ENCODE measurements at places on chromosomes 3 and 15. TPM values are rescaled to one million over a fixed set of nuclear protein-coding genes. Genes with fewer than 3 reads are reported as not detected.

Gene GOLGA6L7
- polyA plus RNA-seq: not detected

Gene TRAT1
- polyA plus RNA-seq: not detected

DNA sequence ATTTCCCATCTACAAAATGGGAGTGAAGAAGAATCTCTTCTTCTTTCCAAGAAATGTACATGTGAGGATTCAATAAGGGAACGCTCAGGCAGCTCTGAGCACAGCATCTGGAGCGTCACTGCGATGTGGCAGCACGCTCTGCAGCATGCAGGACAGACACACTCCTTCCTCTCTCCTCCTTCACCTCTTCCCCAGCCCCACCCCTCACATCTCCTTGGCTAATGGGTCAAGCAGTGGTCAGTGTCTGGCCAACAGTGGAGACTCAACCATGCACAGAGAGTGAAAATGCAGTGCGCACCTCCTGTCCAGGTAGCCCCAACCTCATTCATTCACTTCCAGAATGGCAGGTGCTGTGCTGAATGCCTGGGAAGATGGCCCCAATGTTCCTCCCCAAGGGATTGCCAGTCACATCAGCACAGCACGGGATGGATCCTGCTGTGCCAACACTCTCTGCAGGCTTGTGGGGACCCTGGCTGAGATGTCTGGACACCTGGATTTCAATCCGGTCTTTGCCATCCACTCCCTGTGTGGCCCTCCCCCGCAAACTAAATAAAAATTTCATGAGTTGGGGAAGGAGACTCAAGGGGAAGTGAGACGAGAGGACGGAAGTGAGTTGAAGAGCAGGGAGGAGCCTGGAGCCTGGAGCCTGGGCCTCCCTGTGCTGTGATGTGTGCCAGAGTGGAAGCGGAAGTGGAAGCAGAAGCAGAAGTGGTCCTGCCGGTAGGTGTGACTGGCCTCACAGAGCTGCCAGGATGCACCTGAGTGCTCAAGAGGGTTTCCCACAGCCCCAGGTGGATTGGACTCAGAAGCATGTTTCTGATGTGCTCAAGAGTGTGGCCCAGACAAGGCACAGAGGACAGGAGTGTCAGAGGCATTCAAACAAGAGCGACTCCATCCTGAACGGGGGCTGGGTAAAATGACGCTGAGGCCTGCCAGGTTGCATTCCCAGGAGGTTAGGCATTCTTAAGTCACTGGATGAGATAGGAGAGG lies 163.9 kb downstream of the SMAD6 start:
- peaks cover 8% of the 10 kb centered on the region for H3K4me1 ChIP-seq
- H3K36me3 ChIP-seq: no peaks in the 10 kb centered on the region
- H3K27me3 ChIP-seq: no peaks in the 10 kb centered on the region
- DNase-seq: no peak
- H3K27ac ChIP-seq: no peak overlapping the region

DNA sequence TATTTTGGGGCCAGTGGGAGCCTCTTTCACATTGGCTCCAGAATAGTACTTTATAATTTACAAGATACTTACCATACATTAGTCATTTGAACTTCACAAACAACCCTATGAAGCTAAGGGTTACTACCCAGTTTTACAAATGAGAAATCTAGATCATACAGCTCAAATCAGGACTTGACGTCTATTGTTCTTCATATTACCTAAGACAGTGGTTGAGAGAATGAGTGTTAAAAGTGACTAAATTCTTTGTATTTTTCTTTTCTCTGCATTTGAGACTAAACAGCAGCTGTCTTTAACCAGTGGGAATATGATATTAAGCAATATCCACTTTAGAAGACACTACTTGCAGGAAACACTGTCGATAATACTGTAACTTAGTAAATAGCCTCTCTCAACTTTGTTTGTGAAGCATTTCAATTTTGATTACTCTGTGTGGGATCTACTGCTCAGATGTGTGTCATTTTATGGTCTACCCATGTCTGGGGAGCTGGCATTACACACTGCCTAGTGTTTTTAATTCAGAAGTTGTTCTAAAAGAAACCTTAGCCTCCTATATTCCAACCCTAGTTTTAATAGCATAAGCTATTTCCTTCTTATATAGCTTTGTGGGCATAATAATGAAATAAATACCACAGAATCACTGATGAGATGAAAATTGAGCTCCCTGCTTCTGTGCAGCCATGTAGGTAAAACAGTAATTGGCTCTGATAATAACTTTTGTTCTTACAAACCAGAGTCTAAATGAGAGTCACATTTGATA lies 45.9 kb downstream of the IQCH start:
- no peak for DNase-seq
- H3K4me1 ChIP-seq: no peaks in the 10 kb centered on the region
- no peak overlapping the region for H3K4me3 ChIP-seq
- no peak overlapping the region for H3K27ac ChIP-seq

Gene HTR3D
- polyA plus RNA-seq: not detected

DNA sequence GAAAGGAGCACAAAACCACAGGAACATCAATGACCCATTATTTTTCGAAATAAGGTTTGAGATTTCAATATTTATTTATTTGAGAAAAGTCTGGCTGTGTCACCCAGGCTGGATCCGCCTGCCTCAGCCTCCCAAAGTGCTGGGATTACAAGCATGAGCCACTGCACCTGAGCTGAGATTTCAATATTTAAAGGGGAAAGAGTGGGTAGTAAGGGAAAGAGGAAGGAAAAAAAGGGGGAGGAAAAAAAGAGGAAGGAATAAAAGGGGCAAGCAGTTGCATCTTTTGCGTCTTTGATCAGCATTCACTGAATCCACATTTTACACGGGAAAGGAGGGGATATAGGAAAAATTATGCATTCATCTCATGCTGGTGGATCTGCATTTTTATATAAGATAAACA lies 47.4 kb downstream of the ERICH6 start:
- no peak overlapping the region for H3K4me3 ChIP-seq
- H3K27me3 ChIP-seq: peaks cover 5% of the 10 kb centered on the region
- H3K36me3 ChIP-seq: no peaks in the 10 kb centered on the region
- no peak overlapping the region for H3K27ac ChIP-seq
- DNase-seq: no peak

DNA sequence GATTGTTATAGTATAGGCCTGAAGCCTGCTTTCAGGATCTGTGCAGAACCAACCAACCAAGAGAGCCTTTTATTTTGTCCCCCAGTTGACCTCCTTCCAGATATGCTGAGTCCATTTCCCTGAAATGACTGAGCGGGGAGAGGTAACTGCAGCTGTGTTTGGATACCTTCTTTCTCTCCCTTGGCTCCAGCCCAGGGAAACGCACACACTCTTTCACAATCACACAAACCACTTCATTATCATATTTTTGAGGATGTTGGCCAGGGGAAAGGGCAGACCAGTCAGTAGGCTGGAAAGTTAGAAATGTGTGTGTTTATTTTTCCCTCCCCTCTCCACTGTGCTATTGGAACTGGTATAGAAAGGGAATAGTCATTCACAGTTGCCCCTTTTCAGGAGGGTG lies 417.7 kb upstream of the TBL1XR1 start:
- H3K27me3 ChIP-seq: no peaks in the 10 kb centered on the region
- no peak overlapping the region for H3K4me3 ChIP-seq
- no peak for DNase-seq
- H3K36me3 ChIP-seq: no peaks in the 10 kb centered on the region
- no peak overlapping the region for H3K27ac ChIP-seq
- H3K4me1 ChIP-seq: peaks cover 10% of the 10 kb centered on the region

Gene CHL1
- 0.14 TPM for polyA plus RNA-seq

Gene SLC28A2
- not detected for polyA plus RNA-seq

Gene CCR3
- 0.16 TPM for polyA plus RNA-seq

Gene TTLL13
- 0.07 TPM for polyA plus RNA-seq

DNA sequence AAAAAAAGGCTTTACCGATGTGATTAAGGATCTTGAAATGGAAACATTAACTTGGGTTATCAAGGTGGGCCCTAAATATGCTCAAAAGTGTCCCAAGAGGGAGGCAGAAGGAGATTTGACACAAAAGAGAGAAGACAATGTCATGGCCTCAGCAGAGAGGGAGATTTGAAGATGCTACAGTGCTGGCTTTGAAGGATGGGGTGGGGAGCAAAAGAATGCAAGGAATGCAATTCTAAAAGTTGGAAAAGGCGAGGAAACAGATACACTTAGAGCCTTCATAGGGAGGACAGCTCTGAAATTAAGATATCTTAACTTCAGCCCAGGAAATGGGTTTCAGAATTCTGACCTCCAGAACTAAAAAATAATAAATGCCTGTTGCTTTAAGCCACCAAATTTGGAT lies 314.5 kb upstream of the CCDC54 start:
- no peaks in the 10 kb centered on the region for H3K27me3 ChIP-seq
- DNase-seq: no peak
- H3K36me3 ChIP-seq: no peaks in the 10 kb centered on the region

DNA sequence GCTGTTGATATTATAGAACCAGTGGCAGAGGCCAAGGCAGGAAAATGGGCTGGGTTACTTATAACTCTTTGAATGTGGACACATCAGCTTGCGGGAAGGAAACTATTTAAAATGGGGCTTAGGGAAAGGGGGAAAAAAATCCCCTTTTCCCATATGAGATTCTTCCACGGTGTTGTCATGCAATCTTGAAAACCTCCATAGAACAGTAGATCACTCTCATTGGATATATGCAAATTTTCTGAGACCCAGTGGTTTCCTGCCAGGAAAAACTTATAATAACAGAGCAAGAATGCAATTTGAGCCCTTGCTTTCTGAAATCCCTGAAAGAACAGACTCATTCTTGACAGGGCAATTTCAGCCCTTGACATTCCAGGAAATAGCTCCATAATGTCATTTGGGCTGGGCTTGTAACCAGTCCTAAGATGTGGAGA lies 31.1 kb downstream of the TMEM212 start:
- peak overlapping the region; percentile 17 for H3K27ac ChIP-seq
- no peaks in the 10 kb centered on the region for H3K36me3 ChIP-seq
- H3K4me1 ChIP-seq: peaks cover 21% of the 10 kb centered on the region
- H3K4me3 ChIP-seq: no peak overlapping the region
- no peaks in the 10 kb centered on the region for H3K27me3 ChIP-seq

GRCh38 chr3:30467596-30468238 lies 138.7 kb upstream of the TGFBR2 start:
- H3K36me3 ChIP-seq: no peaks in the 10 kb centered on the region
- no peaks in the 10 kb centered on the region for H3K4me1 ChIP-seq
- H3K27me3 ChIP-seq: no peaks in the 10 kb centered on the region
- H3K4me3 ChIP-seq: no peak overlapping the region
- no peak for DNase-seq
- no peak overlapping the region for H3K27ac ChIP-seq

DNA sequence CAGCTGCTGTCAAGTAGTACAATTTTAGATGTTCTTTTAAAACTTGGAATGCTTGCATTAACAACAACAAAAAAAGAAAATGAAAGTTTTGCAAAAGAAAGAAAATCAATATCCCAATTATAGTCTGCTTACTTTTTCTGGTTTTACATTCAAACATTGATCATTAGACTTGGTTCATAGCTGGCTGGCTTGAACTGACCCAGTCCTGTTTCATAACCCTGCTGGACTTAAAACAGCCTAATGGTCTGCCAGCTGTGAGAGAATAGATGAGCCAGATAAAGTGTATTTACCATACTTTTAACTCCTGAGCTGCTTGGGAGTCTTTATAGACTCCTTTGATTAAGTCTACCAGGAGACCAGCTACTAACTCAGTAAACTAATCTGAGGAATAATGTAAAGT lies 59.2 kb downstream of the PIAS1 start:
- H3K27ac ChIP-seq: no peak overlapping the region
- no peak for DNase-seq
- H3K27me3 ChIP-seq: no peaks in the 10 kb centered on the region

GRCh38 chr3:127585813-127586413 lies 4.6 kb downstream of the TPRA1 start:
- H3K4me1 ChIP-seq: peaks cover 16% of the 10 kb centered on the region
- peaks cover 4% of the 10 kb centered on the region for H3K36me3 ChIP-seq
- H3K27me3 ChIP-seq: no peaks in the 10 kb centered on the region
- no peak overlapping the region for H3K4me3 ChIP-seq
- no peak overlapping the region for H3K27ac ChIP-seq

DNA sequence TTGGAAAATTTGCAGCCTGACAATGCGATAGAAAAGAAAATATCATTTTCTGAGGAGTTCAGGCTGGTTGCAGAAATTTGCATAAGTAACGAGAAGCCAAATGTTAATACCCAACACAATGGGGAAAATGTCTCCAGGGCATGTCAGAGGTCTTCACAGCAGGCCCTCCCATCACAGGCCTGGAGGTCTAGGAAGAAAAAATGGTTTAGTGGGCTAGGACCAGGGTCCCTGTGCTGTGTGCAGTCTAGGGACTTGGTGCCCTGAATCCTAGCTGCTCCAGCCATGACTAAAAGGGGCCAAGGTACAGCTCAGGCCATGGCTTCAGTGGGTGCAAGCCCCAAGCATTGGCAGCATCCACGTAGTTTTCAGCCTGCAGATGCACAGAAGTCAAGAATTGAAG lies 14.5 kb upstream of the AP4E1 start:
- DNase-seq: no peak
- H3K27me3 ChIP-seq: no peaks in the 10 kb centered on the region
- no peaks in the 10 kb centered on the region for H3K36me3 ChIP-seq
- H3K27ac ChIP-seq: no peak overlapping the region
- H3K4me3 ChIP-seq: no peak overlapping the region
- no peaks in the 10 kb centered on the region for H3K4me1 ChIP-seq

Gene PARP15
- 0.33 TPM for polyA plus RNA-seq

Gene RNF7
- polyA plus RNA-seq: 91.1 TPM

- DNase-seq: no peak
- no peaks in the 10 kb centered on the region for H3K27me3 ChIP-seq
- H3K4me1 ChIP-seq: no peaks in the 10 kb centered on the region
- H3K36me3 ChIP-seq: no peaks in the 10 kb centered on the region
- no peak overlapping the region for H3K4me3 ChIP-seq
- no peak overlapping the region for H3K27ac ChIP-seq
These were observed 827.5 kb upstream of the DPPA4 start for GRCh38 chr3:110164632-110165369.

Gene C15orf61
- polyA plus RNA-seq: 2.6 TPM

Gene CHST2
- 1.6 TPM for polyA plus RNA-seq

Gene PLA2G4F
- polyA plus RNA-seq: 4.4 TPM

Gene MYO5C
- 0.19 TPM for polyA plus RNA-seq

GRCh38 chr3:126014252-126014651 lies 45.3 kb downstream of the ROPN1B start:
- no peaks in the 10 kb centered on the region for H3K27me3 ChIP-seq
- peaks cover 3% of the 10 kb centered on the region for H3K4me1 ChIP-seq
- H3K27ac ChIP-seq: no peak overlapping the region
- H3K36me3 ChIP-seq: peaks cover 5% of the 10 kb centered on the region
- no peak overlapping the region for H3K4me3 ChIP-seq
